ENCODE measurements at places on chromosomes 6 and 20. TPM values are rescaled to one million over a fixed set of nuclear protein-coding genes. Genes with fewer than 3 reads are reported as not detected.

The NKAIN2 gene
- 1.8 TPM for total RNA-seq

The SAPCD1 gene
- total RNA-seq, result 9.5 TPM

The CRISP3 gene
- total RNA-seq, result not detected

The KIAA1586 gene
- 19.2 TPM for total RNA-seq

The AVP gene
- not detected for total RNA-seq

The SUMO4 gene
- 2.4 TPM for total RNA-seq

The ALDH5A1 gene
- 8.0 TPM for total RNA-seq

The CDH22 gene
- 0.90 TPM for total RNA-seq

The ATP6V1G2 gene
- total RNA-seq, result 1.6 TPM

The SAMHD1 gene
- 5.8 TPM for total RNA-seq

The BANF2 gene
- total RNA-seq, result not detected

The ADGB gene
- 1.3 TPM for total RNA-seq

The PPIL6 gene
- 2.3 TPM for total RNA-seq

The MRAP2 gene
- total RNA-seq, result 9.5 TPM

The CST2 gene
- 1.2 TPM for total RNA-seq

The DEFB125 gene
- total RNA-seq, result not detected

DNA sequence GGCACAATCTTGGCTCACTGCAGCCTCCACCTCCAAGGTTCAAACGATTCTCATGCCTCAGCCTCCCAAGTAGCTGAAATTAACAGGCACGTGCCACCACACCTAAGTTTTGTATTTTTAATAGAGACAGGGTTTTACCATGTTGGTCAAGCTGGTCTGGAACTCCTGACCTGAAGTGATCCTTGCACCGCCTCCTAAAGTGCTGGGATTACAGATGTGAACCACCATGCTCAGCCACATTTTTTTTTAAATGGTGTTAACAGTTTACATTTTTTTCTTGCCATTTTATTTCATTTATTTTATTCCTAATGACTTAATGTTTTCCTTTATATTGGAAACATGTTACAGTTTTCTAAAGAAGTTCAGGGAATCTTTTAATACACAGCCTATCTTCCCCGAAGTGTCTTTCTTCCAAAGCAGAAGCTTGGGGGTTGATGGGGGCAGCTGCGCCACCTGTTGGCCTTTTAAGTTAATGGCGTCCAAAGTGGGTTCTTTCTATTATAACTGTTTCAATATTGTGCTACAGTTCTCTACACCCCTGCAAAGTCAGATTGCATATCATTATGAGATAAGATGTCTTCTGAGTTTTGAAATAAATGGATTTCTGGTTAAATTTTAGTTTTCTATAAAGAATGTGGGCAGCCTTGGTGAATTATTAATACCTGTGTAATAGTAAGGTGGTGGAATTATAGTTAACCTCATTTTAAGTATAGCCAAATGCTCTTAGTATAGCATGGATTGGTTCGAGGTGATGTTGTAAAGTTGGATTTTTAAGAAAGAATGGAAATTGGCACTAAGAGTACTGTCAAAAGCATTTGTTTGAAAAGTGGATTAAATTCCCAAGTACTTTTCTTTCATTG is 42.0 kb upstream of the PLCG1 start:
- DNase-seq, result peak; percentile 64

DNA sequence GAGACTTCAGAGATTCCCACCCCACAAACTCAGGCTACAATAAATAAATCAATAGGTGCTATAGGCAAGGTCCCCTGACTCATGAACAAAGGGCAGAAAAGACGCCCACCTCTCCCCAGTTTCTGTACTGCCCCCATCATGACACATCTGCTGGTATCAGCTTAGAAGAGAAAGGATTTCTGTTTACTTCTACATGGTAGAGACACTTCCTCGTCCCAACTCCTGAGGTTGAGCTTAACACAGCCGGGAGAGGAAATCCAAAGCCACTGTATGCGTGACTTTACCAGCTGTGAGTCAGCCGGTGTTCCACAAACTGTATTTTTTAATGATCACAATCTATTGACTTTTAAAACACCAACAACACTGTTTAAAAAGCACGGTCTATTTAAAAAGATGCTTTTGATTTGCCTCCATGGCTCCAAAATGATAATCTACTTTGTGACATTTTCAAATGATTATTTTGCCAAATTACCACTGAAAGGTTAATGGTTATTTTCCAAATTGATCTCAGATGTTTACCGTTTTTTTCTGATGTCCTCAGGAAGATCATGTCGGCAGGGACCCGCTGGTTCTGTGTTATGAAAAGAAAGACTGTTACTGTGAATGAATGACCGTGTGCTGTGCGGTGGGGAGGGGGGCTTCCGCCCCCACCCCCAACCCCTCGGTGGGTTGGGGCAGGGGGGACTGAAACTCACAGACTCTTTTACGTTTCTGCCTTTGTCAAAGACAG is 72.5 kb downstream of the ATP9A start:
- no peak for DNase-seq

GRCh38 chr20:43835944-43836508 is 78.6 kb upstream of the TOX2 start:
- no peak for DNase-seq

DNA sequence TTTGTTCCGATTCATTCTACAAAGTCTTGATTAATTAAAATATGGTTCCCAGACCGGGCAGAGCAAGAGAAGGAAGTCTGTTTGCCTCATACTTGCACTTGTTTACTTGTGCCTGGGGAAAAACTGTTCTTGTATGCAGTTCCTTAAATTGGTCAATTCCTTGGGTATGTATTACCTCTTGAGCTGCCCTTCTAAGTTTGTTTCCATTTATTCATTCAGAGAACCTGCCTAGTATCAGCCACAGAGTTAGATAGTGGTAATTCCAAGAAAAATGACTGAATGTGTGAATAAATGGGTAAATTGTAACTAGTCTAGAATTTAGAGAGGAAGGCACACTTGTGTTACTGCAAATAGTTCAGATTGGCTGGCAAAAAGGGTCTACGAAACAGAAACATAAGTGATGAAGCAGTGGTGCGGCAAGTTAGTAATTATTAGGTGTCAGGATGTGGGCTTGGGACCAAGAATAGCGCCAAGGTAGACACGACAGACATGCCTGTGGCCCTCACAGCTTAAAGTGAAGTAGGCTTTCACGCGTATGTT is 525 bp upstream of the MAK start:
- no peak for DNase-seq

- DNase-seq, result peak; percentile 94
Observed at GRCh38 chr6:30828027-30828962, 56.0 kb upstream of the DDR1 start.

GRCh38 chr6:89413006-89413400 is 930 bp upstream of the RRAGD start:
- DNase-seq, result no peak

DNA sequence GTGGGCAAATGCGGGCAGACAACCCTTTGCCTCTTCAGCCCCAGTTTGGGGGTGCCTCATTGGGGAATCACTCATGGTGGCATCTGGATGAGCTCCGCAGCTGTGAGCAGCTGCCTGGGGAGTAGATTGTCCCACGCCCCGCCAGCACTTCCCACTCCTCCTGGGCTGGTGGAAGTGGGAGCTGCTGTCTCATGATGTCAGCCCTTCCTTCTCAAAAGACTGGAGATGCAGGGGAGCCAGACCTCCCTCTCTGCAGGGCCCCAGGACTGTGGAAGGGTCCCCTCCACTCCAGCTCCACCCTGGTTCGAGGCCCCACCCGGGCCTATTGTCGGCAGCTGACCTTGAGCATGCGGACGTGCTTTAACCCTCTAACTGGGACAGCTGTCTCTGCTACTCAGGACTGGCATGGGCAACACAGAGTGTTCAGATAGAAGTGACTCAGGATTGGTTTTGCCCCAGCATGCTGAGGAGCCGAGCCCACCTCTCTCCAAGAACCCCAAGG is 2.0 kb downstream of the UNC93A start:
- no peak for DNase-seq

DNA sequence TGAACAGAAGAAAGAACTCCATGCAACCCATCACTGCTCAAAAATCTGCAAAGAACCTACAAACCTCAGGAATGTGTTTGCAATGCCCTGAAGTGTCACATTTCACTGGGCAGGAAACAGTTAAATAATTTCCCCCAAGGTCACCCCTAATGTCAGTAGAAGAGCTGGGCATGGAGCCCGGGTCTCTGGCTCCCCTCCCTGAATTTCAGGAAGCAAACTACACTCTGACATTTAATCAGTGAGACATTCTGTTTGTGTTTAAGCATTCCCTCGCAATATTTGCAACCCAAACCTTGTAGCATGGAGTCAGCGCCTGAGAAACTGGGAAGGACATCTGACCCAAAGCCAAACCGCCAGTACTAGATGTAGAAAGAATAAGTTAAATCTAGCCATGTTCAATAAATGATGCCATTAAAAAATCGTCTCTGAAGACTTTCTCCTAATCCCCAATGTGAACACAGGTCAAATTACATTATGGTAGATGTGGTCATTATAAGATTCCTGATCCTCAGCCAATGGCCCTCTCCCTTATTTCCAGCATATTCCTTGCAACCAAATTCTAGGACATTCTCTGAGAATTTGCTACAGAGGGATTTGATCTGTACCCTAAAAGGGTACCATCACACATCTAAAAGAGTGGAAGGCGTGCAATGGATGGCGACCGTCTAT is 91.2 kb upstream of the ADTRP start:
- no peak for DNase-seq

- no peak for DNase-seq
Observed at GRCh38 chr6:146974351-146974750, 229.9 kb upstream of the STXBP5 start.

DNA sequence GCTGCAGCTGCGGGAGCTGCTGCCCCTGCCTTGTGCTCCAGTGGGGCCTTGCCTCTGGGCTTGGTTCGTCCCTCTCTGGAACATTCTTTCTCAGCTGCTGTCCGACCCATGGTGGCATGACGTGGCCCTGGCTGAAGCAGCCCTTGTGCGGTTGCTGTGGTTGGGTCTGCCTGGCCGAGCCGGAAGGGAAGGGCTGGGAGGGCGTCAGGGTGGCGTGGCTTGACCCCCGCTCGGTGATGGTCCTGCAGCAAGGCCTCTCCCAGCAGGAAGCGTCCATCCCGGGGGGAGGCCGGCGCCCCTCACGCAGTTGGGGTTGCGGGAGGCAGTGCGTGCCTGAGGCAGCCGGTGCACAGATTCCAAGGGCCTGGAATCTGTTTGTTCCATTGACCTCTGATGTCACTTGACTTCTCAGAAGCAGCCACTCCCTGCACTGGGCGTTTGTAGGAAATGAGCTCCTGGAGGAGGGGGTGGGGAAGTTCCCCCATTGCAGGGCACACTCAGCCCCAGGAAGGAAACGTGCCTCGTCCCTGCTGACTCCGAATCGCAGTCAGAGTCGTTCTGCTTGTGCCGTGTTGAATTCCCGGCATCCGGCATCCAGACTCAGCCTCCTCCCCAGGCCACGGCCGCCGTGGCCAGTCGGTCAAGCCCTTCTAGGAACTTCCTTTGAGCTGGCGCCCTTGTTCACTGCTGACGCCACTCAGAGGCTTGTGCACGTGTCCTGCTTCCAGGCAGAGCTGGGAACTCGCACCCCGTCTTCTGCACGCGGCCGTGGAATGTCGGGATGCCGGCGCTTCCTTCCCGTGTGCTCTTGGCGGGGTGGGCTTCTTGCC is 9.7 kb upstream of the TNFRSF6B start:
- DNase-seq, result no peak

DNA sequence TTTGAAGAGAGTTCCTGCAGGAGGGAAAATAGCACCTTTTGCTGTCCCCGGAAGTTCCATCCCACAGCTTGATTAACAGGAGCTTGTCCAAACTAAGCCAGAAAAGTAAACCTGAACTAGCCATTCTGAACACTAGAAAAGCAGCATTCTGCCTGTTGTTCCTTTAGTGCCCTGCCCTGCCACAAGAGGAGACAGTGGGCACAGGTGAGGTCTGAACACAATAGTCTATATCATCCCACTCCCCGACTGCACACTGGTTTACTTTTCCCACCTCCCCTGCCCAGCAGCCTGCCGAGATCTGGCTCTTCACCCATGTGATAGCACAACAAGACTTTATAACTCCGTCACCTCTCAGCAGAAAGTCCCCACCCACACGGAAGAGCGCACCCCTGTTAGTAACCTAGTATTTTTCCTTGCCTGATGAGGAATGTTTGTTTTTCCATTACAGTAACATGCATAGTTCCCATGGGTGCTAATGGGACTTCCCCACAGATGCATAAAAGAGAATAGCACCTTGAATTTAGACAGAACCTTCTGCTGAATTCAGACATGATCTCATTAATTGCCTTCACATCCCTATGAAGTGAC is 59.7 kb downstream of the TFAP2A start:
- DNase-seq, result no peak

GRCh38 chr6:6686748-6687601 is 98.5 kb downstream of the LY86 start:
- peak; percentile 99 for DNase-seq

DNA sequence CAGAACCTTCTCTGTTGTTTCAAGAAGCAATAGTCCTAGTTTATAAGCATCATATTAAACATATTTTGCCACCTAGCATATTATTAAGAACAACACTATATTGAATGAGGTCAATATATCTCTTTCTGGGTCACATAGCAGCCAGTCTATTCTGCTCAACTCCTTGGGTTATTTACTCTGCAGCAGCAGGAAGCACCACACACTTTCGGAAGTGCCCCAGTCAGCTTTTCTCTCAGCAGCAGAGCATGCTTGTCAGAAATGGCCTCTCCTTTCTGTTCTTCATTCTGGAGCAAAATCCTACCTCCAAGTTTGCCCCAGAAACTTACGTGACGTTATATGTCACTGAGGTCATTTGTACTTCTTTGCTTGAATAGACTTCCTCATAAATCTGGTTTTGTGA is 22.7 kb downstream of the CFAP206 start:
- DNase-seq, result no peak

- DNase-seq, result peak; percentile 61
Observed at GRCh38 chr20:62831854-62832211, 15.0 kb downstream of the COL9A3 start.

- DNase-seq, result no peak
Observed at GRCh38 chr6:128240024-128240428, 280.4 kb downstream of the PTPRK start.

DNA sequence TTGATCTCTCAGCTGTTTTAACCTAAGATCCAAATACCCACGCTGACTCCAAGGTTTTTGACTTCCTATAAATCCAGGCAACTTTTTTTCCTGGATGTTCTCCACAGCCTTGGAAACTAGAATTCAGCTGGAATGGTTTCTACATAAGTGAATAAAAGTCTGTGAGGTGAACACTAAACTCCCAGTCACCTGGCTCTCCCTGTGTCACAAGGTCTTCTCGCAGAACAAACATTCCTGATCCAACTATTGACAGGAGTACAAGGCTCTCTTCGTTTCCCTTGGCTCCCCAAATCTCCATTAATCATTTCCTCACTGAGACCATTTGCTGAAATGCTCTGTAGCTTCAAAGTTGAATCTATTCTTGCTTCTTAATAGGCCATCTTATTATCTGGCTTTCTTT is 265.7 kb downstream of the ADGRG6 start:
- no peak for DNase-seq

DNA sequence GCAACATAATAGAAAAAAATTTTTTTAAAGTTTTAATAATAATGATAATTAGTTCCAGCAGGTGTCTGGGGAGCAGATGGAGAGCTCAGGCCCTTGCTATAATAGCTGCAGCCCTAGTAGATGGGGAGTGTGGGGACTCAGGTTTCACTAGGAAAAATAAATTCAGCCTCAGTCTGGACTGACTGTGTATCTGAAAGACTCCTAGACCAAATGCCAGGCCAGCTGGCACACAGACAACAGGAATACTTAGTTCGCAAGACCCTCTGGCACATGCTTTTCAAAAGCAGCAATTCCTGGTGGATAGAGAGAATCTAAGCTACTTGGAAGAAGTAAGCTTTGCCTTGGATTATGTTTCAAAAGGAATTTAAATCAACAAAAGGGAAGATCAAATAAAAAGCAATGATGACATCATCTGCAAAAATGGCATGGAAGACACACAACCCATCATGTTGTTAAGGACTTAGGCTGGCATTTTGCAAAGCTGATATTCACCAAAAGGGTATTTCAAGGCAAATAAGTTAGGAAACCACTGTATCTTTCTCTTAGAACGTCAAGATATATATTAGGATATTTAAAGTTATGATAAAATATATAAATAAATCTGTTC is 107.8 kb downstream of the RNGTT start:
- no peak for DNase-seq

Measured in endodermal cell (in vitro differentiated cells).